NCI-H1105 treated with DMSO at 0.1 percent for 48 hours (cell line): ENCODE measurements at places on chromosomes 5 and 9.

GRCh38 chr5:17257705-17258273 lies 40.4 kb downstream of the BASP1 start:
- no peak for DNase-seq

GRCh38 chr9:89869793-89870580 lies 265.2 kb downstream of the GADD45G start:
- no peak for DNase-seq

GRCh38 chr9:14627513-14627912 lies 65.7 kb downstream of the ZDHHC21 start:
- no peak for DNase-seq

- no peak for DNase-seq
These were observed 216.1 kb downstream of the PAPPA start for GRCh38 chr9:116369706-116370105.

- DNase-seq: no peak
These were observed 20.0 kb downstream of the GPBP1 start for GRCh38 chr5:57193757-57194413.

DNA sequence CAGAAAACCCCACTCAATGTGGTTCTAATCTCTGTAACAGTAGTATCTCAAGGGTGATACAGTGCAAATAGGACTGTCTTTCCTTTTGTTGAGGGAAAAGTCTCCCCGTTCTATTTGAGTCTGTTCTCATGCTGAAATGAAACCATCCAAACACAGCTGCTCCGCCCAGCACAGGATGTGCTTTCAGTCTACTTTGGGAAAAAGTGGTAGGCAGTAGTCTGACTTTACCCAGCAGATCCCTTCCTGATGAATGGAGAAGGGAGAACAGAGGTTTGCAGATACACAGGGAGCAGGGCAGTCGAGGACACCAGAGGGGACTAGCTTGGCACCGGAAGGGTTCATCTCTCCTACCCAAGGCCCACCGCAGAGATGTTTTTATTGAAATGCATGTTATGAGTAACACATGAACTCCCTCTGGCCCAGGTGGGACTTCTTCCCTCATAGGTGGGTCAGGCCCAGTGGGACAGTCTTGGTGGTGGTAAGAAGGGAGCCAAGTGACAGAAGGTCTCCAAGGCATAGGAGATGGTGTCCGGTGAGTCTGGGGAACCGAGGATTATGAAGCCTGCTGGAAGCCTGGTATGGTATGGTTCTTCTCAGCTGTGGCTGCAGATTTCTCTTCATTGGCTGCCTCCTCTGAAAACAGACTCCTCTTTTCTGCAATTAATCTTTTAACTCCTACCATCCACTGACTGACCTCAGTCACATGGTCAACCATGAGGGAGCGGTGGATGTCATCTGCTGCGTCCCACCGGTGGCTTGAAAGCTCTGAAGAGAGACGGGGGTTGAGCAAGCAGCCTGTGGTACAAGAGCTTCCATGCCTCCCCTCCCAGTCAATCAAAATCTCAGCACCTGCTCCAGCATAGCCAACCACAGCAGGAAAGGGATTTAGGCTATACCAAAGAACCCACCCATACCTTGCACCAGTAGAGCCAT lies 3.0 kb downstream of the EIF4EBP3 start:
- no peak for DNase-seq

DNA sequence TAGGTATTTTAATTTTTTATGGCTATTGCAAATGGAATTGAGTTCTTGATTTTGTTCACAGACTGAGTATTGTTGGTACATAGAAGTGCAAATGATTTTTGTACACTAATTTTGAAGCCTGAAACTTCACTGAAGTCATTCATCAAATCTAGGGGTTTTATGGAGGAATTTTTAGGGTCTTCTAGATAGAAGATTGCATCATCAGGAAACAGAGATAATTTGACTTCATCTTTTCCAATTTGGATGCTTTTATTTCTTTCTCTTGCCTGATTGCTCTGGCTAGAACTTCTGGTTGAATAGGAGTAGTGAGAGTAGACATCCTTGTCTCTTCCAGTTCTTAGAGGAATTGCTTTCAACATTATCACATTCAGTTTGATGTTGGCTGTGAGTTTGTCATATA lies 58.2 kb upstream of the SNCAIP start:
- DNase-seq: no peak

GRCh38 chr5:33261305-33261704 lies 179.5 kb upstream of the TARS1 start:
- DNase-seq: no peak

GRCh38 chr9:318646-319045 lies 104.0 kb downstream of the DOCK8 start:
- no peak for DNase-seq

DNA sequence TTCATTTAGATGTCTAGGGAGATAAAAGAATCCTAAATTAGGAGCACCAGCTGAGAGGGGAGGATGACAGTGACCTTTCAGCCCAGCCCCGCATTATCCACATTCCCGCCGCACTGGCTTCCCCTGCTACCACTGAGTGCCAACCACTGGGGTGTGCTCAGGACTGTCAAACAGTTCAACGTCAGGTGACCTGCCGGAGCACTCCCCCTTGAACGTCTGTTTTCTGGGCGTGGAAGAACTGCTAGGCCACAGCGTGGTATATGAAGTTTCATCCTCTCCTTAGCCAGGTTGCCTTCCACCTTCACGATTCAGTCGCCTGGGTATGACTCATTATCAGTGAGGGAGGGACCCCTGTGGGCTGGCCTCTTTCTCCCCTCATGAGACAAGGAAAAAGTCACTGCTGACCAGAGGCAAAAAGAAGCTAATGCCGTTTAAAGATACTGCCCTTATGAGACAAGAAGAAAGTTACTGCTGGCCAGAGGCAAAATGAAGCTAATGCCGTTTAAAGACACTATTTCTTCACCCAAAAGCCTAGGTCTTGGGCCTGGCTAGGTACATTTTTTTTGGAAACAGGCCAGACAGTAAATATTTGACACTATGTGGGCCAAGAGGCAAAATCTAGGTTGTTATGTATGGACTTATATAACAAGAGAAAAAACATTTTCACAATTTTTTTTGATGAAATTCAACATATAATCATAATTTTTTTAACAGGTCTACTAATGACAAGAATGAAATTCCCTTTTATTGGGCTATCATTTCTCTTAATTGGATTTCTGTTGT lies 4.6 kb downstream of the NMRK1 start:
- DNase-seq: no peak
